T1000 (cell line): ENCODE measurements at places on chromosomes 2 and 18.
A peak's percentile ranks its signal among the peaks of the same experiment; 100 is the strongest.

- DNase-seq, result no peak
Observed at GRCh38 chr2:753123-753522, 75.9 kb upstream of the TMEM18 start.

DNA sequence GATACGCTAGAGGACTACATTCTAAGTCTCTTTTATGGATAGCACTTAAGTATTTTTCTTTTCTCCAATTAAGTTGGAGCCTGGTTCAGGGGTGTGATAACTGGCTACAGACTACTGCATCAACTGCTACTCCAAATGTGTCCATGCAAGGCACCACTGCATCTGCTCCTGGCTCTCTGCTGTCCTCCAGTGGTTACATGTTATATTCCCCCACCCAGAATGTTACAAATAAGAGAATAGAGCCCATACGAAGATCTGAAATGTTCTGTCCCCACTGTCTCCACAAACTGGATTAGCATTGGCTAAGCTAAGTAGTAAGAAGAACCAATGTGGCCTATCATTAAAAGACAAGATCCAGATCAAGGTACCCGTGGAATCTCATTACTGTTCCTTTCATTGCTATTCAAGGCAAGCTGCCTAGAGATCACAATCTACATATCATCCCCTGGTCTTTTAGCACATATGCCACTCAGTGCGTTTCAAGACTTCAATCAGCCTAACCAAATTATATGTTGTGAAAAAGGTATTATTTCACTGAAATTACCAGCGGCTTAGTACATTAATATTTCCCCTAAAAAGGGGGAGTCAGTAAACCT lies 308.3 kb upstream of the SLC8A1 start:
- DNase-seq, result peak; percentile 14

DNA sequence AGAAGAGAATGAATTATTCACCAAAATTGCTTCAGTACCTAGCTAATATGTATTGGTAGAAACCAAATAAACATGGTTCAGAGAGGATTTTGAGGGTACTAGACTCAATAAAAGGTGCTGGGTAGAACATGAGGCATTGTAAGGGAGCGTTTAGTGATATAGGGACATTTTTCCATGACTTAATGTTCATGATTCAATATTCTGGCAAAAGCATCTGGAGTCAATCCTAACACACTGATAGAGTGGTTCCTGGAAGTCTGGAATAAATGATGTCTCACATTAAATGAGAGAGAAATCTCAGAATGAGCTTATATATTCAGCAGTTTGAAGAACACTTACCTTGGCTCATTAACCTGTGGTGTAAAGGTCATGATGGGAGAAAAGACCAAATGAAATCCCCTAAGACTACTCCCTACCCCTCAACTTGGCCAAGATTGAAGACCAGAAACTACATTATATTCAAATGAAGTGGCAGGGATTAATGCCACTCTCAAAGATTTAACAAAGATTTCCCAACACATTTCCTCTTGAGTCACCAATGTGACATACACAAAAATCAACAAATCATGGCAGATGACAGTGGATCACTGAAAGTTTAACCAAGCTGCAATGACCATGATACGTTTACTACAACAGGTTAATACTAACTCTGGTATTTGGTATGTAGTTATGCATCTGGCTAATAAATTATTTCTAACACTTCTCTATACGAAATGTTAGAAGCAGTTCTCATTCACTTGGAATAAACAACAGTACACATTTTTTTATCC lies 309.5 kb downstream of the SATB2 start:
- DNase-seq, result no peak

- DNase-seq, result no peak
Observed at GRCh38 chr18:1050012-1050657, 145.5 kb downstream of the ADCYAP1 start.

- no peak for DNase-seq
Observed at GRCh38 chr18:65287652-65288051, 463.2 kb upstream of the CDH7 start.

DNA sequence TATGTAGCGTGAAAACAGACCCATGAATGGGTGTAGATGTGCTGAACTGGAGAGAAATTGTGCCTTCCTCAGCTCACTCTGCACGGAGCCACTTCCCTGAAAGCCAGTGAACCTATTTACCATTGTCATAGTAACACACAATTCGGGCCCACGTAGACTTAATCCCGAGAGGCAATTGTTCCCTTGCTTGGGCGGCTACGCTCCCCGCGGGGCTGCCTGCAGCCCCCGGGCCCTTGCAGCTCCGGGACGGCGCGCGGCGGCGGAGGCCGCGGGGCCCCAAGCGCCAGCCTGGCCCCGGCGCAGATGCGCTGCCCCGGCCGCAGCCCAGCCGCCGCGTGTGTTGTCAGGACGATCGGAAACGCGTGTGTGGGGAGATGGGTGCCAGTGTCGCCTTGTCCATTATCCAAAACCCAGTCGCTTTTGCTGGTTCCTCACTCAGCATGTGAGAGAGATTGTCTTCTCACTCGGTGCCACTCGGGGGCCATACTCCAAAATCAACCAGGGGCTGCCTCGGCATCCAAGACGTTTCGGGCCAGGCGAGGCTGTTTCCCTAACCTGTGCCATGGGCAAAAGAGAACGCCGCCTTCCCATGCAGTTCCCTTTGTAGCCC lies 17.9 kb upstream of the LRRTM1 start:
- DNase-seq, result no peak

DNA sequence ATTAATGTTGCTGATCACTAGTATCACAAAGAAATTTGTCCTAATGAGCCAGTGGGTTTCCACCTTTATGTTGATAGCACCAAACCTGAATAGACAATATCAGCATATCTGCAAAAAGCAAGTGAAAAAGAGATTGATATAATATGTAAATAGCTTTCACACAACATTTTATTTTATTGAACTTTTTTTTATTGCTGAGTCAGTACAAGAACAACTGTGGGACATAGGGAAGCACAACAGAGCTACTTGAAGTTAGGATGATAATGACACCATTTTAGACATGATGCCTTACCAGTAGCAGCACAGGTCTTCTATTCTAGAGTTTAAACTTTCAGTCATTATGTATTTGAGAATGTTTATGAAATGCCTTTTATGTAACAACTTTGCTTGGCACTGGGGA lies 554.1 kb upstream of the SETBP1 start:
- no peak for DNase-seq
